ENCODE measurements at places on chromosomes 11 and 22.

DNA sequence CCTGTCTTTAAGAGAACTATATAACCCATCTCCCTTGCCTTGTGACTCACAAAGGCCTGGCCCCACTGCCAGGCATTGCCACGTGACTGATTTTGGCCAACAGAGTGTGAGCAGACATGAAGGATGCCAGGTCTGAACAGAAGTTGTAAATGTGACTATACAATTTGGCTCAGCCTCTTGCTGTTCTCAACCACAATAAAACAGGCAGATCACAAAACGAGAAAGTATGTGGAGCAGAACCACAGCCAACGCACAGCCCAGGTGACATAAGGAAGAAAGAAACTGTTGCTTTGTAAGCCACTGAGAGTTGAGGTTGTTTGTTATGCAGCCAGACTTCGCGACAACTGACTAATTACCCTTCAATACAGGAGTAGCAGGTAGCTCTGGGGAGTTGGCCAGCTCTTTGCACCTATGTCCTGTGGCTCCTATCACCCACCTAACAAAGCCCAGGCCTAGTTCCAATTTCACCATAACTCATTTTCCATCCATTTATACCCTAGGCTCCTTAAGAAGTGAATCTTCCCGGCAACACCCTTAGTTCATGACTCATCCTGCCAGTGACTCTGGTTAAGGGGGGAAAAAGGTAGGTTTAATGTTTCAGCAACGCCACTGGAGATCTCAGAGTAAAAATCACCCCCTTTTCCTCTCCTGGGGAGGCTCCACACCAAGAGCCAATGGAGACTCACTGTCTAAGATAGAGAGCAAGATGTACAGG, 53.7 kb downstream of the GALNT18 start:
- no peak for DNase-seq

- no peak for DNase-seq
Observed at GRCh38 chr22:43969989-43970755, 14.9 kb downstream of the SAMM50 start.

- DNase-seq: no peak
Observed at GRCh38 chr11:33970984-33971466, 79.1 kb upstream of the LMO2 start.

GRCh38 chr11:78187366-78188285, 800 bp downstream of the KCTD21 start:
- DNase-seq: no peak

- no peak for DNase-seq
Observed at GRCh38 chr11:110295531-110296225, 736 bp downstream of the RDX start.
